ENCODE measurements at places on chromosomes 12 and 14.

DNA sequence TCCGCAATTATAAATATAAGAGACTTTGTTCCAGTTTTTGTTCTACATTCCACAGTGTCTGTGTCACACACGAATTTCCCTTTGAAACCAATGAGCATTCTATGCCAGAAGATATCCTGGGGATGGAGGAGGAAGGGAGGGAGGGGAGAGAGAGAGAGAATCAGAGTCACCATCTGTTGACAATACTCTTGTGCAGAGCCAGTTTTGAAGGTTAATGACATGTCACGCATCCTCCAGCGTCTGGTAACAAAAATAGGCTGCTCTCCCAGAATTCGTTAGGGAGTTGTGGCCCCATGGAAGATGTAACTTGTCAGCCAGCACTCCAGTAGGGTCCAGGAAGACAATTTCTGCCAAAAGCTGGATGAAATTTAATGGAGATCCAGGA is 213.5 kb upstream of the KRR1 start:
- DNase-seq, result no peak

- no peak for DNase-seq
Observed at GRCh38 chr12:31507966-31508365, 83.0 kb downstream of the DENND5B start.

DNA sequence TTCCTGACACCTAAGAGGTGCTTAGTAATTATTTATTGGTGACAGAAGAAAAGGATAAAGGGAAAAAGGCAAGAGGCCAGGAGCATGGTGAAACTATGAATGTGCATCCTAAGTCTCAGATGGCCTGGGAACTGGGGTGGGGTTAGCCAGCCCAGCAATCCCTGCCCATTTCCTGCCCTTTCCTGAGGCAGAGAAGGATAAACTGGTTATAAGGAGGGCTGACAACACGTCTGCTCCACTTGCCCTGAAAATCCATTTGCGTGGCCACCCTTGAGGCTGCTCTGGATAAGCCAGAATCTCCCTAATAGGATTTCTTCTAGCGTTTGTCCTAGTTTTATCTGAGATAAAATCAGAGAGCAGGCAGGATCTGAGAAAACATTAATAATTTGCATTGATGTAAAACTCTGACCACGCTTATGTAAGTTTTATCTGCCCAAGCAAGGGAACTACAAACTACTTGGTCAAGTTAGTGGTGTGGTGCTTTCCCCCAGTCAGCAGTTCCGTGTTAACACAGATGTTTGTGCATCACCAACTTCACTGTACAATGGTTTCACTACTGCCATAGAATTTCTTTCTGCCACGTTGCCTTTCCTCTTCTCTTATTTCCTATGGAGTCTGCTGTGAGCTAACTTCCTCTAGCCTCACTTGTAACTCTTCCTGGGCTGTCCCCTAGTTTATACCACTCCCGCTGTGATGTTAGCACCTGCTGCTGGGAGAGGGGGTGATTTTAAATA is 392.7 kb downstream of the RPS29 start:
- DNase-seq, result no peak

GRCh38 chr14:104101651-104102281 is 16.3 kb downstream of the ASPG start:
- DNase-seq, result no peak

DNA sequence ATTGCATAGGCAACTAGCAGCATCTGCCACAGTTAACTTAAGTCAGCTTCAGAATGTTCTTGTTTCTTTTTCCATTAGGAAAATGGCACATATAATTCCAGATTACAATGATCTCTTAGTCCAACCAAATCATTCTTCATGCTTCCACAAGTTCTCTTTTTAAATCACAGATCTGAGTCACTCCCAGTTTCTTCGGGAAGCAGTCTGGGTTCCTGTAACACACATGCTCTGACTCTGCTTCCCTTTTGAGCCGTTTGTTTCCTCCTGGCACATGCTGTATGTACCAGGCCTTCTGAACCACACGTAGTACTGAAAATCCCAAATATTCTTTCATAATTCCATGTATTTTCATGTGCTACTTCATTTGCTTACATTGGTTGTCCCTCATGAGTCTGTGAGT is 388.8 kb upstream of the PDE3A start:
- DNase-seq, result no peak

DNA sequence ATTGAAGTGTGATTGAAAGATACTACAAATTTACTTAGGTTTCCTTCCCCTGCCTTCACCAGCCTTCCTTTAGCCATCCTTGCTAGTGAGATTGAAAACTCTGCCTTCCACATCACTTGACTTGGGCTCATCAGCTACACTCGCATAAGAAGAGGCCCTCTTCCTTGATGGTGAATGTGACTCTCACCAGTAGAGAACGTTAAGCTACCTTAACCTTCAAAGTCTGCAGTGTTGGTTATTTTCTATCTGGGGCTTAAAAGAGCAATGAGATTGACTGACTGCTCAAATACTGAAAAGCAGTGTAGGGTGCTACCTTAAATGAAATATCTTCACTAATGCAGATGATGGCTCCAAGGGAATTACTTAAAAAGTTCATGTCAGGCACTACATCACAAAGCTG is 271.8 kb downstream of the EGLN3 start:
- DNase-seq, result no peak

DNA sequence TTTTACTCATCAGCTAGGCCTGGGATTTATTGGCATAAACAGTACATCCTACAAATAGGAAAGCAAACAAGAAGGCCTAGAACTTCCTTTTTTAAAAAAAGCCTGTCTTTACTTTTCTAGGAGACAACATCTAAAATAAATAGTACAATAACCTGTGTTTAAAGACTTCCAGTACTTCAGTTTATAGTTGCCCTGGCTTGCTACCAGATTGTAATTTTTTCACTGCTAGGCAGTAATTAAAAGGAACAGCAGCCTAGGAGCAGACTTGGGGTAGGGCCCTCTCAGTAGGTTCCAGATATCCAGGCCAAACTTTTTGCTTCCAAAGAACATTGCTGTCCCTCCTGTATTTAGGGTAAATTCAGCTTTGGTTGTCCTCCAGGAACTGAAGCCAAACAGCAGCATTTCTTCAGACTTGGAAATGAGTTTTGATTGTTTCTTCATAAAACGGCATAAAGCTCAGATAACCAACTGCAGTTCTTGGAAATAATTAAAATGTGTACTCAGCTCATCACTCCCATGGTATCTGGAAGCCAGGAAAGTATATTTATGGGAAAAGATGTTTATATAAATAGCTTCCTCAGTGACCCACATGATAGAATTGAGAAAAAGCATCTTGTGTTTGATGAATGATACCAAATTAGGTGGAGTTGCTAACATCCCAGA is 61.7 kb downstream of the PPP1R36 start:
- DNase-seq, result no peak

DNA sequence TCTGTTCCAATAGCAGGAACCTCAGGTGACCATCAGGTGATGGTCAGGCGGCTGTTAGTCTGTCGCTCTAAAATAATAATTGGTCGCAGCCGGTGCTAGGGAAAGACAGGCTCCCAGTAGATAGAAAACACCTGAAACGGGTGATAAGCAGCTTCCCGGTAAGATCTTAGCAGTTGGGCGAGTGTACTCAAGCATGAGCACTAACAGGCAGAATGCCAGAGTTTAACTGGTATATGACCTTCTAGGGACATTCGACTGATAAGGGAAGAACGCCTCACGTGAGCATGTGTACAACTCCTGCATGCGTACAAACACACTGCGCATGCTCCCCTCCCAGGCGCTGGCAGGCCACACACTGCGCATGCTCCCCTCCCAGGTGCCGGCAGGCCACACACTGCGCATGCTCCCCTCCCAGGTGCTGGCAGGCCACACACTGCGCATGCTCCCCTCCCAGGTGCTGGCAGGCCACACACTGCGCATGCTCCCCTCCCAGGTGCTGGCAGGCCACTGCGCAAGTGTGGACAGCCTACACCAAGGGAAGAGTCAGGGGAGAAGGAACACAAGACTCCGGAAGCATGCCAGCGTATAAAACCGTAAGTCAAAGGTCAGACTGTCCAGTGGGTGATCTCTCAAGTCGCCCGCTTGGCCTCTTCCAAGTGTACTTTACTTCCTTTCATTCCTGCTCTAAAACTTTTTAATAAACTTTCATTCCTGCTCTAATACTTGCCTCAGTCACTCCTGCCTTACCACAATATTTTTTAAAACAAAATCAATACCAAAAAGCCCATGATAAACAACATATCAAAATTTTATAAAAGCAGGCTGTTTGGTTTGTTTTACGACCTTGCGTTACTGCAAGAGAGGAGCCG is 24.5 kb downstream of the GPRC5D start:
- no peak for DNase-seq

DNA sequence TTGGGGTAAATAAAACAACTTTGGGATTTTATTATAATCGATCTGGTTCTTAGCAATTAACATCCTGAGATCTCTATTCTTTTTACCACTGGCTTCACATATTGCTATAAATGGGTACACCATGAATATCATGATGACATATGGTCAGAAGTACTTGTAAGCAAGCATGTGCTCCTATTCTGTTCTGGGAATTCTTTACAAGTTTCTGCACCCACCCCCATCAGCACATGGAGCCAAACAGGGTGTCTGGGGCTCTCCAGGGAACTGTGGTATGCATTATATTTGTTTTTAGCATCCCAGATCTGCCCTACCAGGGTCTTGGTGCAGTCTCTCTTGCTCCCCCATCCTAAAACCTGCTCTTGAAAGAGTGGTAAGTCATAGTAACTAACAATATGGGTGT is 31.3 kb downstream of the DMAC2L start:
- DNase-seq, result no peak

DNA sequence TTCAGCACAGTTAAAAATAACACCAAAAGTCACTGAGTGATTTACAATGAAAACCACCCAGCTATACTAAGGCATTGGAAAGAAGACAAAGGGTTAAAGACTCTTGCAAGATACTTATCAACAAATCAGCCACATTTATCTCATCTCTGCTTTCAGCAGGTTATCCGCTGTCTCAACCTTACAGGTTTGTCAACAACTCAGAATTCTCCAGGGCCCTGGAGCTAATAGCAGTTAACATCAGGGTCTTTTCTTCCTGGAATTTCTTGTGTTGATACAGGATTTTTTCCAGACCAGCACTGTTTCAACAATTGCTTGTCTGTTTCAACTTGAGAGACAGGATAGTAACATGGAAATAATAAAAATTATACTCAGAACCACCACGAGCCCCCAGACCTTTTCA is 3.5 kb downstream of the PKP2 start:
- no peak for DNase-seq

DNA sequence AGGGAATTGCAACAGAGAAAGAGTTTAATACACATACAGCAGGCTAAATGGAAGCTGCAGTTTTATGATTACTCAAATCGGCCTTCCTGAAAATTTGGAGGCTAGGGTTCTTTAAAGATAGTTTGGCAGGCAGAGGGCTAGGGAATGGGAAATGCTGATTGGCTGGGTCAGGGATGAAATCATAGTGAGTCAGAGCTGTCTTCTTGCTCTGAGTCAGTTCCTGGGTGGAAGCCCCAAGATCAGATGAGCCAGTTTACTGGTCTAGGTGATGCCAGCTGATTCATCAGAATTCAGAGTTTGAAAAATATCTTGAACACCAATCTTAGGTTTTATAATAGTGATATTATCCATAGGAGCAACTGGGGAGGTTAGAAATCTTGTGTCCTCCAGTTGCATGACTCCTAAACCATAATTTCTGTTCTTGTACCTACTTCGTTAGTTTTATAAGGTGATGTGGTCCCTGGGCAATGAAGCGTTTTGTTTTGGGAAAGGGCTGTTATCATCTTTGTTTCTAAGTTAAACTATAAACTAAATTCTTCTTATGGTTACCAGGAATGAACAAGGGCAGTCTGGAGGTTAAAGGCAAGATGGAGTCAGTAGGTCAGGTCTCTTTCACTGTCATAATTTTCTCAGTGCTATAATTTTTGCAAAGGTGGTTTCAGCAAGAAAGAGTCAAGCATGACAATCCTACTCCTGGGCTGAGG is 257.8 kb upstream of the CCDC196 start:
- no peak for DNase-seq

GRCh38 chr12:117968826-117969659 is at the start of gene KSR2:
TSS of gene KSR2 (minus strand) at chr12:117968990. CDS start at chr12:117968255, 735 bp downstream.
- DNase-seq, result no peak

DNA sequence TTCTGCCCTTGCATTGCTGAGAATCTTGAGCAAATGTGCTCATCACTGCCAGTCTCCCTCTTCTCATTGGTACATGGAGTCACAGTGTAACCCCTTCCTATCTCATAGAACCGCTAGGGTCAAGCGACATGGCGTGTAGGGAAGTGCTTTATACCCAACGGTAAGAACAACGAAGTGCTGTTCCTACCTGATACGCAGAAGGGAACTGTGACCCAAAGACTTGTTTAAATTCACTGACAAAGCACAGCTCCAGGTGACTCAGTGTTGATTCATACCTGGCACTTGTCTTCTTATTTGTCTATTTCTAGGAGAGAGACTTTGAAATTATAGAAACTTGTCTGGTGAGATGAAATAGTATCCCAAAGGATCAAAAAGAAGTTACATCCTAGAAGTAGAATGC is 53.7 kb downstream of the FBXL14 start:
- no peak for DNase-seq

GRCh38 chr14:64841121-64841651 is 38.5 kb downstream of the SPTB start:
- DNase-seq, result no peak

GRCh38 chr12:56723889-56724700 is 1.0 kb downstream of the NACA start:
- no peak for DNase-seq

- peak; percentile 55 for DNase-seq
Observed at GRCh38 chr14:50967790-50968189, 23.5 kb upstream of the PYGL start.

DNA sequence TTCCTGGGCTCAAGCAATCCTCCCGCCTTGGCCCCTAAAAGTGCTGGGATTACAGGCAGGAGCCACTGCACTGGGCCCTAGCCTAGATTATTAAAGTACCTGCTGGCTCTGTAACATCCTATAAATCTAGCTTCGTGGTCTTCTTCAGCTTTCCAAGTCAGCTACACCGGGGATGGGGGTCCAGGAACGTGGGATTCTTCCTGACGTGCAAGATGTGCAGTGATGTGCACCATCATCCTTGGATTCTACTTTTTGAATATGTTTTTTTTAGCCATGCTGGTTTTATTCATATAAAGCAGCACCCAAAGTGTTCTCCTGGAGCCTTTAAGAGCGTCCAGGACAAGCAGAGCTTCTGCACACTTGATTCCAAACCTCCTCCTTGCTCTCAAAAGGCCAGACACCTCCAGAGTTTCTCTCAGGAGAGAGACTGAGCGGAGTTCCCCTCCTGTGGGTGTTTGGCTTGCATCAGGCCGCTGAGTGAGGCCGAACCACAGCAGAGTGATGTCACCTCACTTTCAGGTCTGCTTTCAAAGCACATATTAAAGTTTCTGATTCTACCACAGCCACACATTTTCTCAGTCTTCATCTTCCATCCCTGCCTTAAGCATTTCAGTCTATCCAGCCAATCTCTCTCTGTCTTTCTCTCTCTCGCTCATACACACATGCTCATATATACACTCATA is 33.4 kb downstream of the VCPKMT start:
- DNase-seq, result no peak

- DNase-seq, result no peak
Observed at GRCh38 chr14:102326583-102326982, 7.0 kb downstream of the ZNF839 start.

DNA sequence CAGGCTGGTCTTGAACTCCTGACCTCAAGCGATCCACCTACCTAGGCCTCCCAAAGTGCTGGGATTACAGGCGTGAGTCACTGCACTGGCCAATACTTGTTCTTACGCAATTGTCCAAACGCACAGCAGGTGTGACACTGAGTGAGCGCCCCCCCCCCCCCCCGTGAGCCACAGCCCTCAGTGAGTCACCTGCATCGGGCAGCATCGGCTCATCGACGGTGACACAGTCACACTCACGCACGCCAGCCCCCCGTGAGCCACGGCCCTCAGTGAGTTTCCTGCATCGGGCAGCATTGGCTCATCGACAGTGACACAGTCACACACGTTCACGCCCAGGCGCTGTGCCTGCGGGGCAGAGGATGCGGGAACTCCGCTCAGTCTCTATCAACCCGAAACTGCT is 42.5 kb downstream of the GALNT9 start:
- DNase-seq, result no peak
